ENCODE measurements at places on chromosomes 2 and 18.

- DNase-seq = no peak
Observed at GRCh38 chr2:226883296-226883795, 47.5 kb downstream of the RHBDD1 start.

GRCh38 chr18:40962784-40963183 is 992.2 kb upstream of the PIK3C3 start:
- no peak for DNase-seq

DNA sequence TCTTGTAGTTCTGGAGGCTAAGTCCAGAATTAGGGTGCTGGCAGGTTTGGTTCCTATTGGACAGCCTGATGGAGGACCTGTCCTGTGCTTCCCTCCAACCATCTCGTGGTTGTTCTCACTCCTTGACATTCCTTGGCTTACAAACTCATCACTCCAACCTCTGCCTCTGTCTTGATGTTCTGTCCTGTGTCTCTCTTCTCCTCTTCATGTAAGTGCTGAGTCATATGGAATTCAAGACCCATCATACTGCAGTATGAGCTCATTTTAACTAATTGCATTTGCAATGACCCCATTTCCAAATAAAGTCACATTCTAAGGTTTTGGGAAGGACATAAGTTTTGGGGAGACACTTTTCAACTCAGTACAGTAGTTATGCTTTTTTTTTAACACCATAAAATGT is 374.7 kb downstream of the TRIB2 start:
- no peak for DNase-seq

GRCh38 chr18:2716394-2717326 is 61.1 kb downstream of the SMCHD1 start:
- DNase-seq = no peak

DNA sequence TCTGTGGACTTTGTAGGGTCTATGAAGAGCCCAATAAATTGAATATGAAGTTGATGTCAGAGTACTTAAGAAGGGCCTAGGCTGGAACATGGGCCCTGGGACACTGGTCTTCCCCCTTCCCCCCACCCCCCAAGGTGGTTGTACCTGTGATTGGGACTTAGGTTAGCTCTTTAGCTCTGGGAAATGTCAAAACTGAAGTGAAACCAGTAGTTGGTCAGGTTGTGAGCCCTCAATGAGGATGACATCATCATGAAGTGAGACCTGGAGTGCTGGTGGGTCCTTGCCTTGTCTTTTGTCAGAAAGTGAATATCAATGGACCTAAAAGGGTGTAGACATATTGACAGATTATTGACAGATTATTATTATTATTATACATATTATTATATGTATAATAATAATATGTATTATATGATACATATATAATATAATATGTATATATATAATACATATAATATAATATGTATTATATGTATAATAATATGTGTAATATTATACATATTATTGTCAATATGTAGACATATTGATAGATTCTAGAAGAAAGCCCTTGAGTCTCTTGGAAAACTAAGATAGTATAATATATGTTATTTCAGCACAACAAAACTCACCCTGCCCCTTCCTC is 5.4 kb downstream of the MARS2 start:
- no peak for DNase-seq

GRCh38 chr2:58030771-58031170 is 15.8 kb upstream of the VRK2 start:
- no peak for DNase-seq

DNA sequence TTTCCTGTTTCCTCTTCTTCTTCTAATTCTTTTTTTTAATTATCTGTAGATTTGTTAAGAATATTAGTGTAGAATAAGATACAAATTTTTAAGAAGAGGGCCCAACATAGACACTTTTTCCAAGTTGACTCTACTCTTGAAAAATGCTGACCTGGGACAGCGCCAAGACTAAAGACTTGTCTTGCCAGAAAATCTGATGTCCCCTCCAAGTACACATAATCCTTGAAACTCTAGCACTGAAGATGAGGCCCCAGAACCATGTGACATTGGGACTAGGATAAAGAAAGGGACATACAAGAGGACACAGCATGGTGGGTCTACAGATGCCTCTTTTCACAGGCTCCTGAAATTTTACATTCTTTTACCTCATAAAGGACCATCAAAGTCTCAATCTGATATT is 271.6 kb upstream of the SESTD1 start:
- no peak for DNase-seq

DNA sequence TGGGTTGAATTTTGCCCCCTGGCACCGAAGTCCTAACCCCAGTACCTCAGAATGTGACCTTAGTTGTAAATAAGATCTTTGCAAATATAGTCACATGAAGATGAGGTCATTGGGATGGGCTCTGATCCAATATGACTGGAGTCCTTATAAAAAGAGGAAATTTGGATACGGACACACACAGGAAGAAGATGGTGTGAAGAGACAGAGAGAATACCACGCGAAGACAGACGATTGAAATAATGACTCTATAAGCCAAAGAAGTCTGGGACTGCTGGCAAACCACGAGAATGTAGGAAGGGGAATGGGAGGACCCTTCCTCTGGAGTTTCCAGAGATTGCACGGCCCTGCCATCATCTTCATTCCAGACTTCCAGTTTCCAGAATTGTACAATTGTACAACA is 98.6 kb downstream of the CPO start:
- DNase-seq = no peak

- no peak for DNase-seq
Observed at GRCh38 chr2:12440731-12441130, 276.0 kb upstream of the TRIB2 start.

DNA sequence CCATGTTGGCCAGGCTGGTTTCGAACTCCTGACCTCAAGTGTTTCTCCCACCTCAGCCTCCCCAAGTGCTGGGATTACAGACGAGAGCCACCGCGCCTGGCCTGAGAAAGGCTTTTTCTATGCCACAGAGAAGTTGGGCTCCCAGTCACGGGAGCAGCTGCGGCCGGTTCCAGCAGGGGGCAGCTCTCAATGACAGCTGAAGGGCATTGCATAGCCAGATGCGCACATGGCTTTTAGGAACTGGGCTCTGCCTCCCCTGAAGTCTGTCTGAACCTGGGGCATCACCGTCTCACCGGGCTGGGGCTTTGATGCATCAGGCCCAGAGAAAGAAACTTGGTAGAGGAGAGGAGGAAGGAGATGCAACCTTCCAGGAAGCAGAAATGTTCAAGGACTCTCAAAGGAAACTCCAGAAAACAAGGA is 84.2 kb upstream of the LAPTM4A start:
- DNase-seq = peak; percentile 80

DNA sequence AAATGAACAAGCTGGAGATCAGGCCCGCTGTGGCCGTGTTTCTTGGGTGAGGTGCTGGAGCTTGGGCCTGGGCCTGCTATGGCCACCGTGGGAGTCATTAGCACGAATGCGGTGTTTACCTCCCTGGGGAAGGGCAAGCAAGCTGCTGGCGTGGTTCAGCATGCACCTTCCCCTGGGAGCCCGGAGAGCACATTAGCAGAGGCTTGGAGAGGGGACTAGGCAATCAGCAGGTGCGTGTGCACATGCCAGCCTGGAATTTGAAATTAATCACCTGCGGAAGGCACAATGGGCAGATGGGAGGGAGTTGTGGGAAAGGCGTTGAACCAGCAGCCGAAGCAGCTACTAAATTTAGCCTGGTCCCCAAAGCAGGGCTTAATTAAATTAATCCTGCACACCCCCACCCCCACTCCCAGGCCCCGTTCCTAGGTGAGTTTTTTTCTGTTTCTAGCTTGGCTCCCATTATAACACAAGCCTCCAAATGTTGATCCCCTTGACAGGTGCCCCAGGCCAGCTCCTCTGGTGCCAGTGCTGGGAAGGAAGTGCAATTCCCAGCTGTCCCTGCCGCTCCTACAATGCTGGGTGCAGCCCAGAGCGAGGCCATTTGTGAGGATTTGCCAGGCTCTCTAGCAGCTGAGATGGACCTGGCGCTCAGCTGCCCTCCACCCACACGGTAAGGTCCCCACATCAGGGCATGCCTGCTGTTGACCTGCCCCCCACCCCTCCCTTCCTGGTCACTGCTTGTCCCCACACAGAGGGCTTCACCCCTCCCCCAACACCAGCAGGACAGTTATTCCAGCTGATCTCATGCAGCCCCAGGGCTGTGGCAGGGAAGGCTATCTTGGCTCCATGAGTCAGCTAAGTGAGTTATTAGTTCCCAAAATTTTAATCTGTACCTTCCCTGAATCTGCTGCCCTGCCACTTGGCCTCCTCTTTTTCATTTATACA is 115.0 kb downstream of the ZBTB7C start:
- peak; percentile 48 for DNase-seq

DNA sequence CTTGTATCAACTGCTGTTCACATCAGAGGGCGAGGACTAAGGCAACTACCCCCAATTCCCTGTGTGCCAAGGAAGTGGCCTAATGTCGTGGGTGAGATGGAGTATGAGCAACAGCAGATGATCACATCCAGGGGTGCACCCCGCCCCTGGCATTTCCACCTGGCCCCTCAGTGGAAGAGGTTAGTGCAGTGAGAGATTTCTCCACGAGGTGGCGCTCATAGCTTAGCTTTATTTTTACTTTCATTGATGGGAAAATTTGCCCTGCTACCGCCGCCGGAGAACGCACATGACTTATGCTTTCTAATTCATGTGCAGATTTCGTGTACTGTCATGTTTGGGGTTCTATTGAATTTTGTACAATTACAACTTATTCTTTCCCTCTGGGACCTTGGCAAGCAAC is 470.6 kb upstream of the MEX3C start:
- peak; percentile 83 for DNase-seq

- DNase-seq = no peak
Observed at GRCh38 chr2:118750959-118751565, 96.4 kb downstream of the EN1 start.

DNA sequence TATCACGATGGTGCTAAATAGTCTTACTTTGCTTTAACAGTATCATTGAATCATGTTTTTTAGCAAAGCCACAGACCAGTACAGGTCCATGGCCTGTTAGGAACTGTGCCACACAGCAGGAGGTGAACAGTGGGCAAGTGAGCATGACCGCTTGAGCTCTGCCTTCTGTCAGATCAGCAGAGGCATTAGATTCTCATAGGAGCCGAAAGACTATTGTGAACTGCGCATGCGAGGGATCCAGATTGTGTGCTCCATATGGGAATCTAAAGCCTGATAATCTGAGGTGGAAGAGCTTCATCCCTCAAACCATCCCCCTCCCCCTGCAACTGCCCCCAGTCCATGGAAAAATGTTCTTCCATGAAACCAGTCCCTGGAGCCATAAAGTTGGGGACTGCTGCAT is 102.3 kb upstream of the OSR1 start:
- no peak for DNase-seq

DNA sequence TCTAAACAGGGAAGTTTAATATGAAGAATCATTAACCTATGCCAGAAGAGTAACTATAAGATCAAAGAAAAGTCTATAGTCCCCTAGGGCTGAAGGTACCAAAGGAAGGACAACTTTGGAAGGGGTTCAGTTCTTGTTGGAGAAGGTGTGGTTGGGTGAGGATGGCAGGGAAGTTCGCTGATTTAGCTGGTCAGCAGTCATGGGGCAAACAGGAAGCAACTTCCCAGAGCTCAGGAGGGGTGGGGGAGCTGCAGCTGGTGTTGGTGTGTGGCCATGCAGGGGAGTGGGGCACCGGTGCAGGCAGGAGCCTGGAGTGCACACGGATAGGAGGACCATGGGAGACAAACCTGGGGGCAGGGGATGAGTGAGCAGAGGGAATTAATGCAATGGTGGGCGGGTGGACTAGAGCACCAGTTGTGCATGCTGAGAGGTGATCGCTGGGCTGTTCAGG is 34.0 kb downstream of the FHOD3 start:
- DNase-seq = no peak

GRCh38 chr18:58532298-58532697 is 96.6 kb downstream of the ALPK2 start:
- no peak for DNase-seq

DNA sequence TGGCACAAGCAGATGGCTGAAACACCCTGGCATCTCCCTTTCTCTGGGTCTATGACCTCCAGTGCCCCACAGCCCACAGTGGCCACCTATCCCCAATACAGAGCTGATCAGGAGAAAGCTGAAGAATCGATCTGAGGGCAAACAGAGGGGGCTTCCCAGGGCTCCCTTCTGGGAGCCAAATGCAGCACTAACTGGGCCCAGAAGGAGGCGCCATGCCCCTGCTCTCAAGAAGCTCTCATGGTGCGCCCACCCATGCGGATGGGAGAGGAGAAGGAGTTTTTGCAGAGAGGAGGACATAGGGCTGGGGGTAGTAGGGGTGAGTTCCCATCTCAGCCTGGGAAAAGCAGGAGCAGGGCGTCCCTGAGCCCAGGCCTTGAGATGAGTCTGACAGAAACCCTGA is 787.3 kb upstream of the RAB6C start:
- no peak for DNase-seq

DNA sequence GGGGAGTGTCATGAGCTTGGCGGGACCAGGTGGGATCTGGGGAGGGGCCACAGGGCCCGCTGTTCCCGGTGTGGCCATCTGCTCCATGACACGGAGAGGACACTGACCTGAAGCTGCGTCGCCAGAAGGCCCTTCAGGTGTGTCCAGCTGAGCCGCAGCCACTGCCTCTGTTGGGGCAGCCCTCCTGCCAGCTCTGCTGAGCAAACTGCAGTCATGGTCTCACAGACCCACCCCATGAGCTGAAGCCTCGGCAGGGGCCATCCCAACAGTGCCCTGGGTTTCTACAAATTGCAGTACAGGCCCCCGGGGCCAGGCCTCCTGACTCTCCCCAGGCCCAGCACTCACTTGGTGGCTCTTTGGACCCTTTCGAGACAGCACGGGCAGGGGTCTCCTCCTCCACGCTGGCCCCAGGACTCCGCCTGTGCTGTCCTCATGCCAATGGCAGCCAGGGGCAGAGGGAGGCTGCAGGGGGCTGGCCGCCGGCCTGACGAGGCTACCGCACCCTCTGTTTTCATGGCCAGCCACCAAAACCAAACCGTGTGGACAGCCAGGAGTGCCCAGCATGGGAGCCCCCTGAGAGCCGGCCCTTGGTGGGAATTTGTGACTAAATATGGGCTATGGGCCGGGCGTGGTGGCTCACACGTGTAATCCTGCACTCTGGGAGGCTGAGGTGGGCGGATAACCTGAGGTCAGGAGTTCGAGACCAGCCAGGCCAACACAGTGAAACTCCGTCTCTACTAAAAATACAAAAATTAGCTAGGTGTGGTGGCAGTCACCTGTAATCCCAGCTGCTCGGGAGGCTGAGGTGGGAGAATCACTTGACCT is 175.2 kb upstream of the SALL3 start:
- no peak for DNase-seq

DNA sequence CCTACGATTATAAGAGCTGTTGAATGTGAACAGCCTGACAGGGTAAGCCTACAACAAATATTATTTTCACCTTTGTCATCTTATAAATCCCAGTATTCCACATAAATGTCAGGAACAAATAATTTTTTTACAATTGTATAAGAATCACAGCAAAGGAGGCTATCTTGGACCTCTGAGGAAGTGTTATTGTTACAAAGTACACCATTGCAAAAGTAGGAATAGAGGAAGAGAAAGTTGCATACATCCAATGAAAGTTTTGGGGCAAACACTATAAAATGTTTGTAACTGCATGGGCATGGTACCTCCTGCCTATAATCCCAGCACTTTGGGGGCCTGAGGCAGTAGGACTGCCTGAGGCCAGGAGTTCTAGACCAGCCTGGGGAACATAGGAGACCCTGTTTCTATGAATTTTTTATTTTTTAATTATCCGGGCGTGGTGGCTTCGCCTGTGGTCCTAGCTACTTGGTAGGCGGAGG is 715 bp upstream of the MEMO1 start:
- DNase-seq = no peak

Data from ecto neural progenitor cell (in vitro differentiated cells).